Occipital lobe (tissue), 3 donors: ENCODE measurements at places on chromosomes 2 and 18.

- DNase-seq = no peak
These were observed 91.0 kb downstream of the CSRNP3 start for GRCh38 chr2:165560377-165560988.

DNA sequence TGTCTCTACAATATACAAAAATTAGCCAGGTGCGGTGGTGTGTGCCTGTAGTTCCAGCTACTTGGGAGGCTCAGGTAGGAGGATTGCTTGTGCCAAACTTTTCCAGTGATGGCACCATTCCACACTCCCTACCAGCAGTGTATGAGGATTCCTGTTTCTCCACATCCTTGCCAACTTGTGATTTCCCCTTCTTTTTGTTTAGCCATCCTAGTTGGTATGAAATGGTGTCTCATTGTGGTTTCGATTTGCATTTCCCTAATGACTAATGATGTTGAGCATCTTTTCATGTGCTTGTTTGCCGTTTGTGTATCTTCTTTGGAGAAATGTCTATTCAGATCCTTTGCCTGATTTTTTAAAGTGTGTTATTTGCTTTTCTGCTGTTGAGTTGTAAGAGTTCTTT, 41.0 kb downstream of the EPB41L5 start:
- no peak for DNase-seq

- DNase-seq = no peak
These were observed 45.8 kb upstream of the FLACC1 start for GRCh38 chr2:201402651-201403562.

GRCh38 chr2:47504174-47504810, 101.3 kb downstream of the MSH2 start:
- no peak for DNase-seq

DNA sequence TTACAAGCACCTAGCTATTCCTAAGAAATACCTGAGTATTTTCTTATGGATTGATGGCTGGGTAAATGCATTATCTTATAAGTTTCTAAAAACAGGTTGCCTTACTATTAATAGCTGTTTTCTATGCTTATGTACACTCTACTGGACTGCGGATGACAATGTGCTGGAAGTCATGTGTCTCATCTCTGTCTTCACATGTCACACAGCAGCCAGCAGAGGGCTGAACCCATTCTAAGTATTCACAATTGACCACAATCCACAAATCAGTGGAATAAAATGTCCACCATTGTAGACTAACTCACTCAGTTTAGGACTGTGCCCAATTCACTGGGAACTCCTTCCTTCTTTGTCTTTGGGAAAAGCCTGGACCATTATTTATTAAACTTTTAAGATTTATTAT, 371.2 kb downstream of the INSIG2 start:
- DNase-seq = no peak

DNA sequence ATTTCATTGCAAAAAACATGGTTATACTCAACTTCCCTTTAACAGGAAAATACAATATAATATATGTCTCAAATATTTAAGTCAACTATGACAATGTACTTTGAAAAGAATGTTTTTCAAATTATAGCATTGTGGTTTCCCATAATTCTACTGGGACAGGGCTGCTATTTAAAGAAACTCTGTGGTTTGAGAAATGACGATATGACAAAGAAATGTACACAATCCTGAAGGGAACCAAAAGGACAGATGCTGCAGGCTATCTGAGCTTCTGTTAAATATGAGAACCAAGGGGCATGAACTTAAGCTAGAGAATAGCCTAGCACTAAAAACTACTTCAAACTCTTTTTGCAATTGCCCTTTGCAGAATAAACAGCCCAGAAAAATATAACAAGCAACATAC, 415.9 kb downstream of the GRB14 start:
- DNase-seq = no peak

GRCh38 chr2:145068509-145068908, 548.6 kb upstream of the ZEB2 start:
- DNase-seq = no peak

- no peak for DNase-seq
These were observed 109.0 kb upstream of the BZW1 start for GRCh38 chr2:200702646-200703118.

DNA sequence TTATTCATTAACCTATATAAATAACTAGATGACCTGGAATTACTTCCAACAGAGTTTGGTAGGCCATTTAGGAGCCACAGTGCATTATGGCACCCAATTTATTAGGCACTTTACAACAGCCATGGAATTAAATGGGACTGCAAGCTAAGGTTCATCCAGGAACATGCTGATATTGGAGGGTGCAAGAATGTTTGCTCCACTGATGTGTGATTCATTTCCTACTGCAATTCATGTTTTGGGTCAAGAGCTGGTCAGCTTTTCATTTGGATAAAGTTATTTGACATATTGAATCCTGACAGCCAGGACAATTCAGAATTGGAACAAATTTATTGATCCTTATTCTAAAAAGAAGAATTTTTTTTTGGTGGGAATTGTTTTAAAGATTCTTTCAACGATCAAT, 11.8 kb upstream of the LYPD1 start:
- no peak for DNase-seq

DNA sequence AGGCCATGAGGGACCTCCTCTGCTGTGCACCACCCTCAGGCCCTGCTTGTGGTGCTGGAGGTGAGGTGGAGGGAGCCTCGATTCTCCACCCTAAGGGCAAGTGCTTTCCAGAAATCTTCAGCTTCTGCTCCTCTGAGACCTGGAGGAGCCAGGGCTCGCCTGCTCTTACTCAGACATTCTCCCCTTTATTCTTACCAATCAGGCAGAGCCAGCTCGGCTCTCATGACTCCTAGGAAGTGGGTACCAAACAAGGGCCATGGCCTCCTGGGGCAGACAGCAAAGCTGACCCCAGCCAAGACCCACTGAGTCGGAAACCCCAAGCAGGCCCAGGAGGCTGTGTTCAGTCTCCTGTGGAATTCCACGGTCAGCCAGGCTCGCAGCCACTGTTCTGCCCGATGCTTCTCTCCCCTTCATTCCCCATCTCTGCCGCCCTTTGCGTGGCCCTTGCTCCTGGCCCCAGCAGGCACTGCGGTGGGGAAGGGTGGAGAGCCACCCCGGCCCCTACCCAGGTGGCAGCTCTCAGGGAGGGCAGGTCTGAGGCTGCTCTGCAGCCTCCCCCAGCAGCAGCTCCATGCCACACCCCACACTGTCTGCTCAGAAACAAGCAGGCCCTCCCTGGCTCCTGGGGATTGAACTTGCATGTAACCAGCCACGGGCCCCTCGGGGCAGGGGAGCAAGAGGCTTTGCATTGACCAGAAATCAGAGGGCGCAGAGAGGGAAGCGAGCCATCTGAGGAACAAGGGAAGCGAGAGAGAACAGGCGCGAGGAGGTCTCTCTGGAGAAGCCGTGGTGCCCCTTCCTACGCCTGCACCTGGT, 24.0 kb downstream of the HS1BP3 start:
- no peak for DNase-seq
